ENCODE measurements at places on chromosomes 3 and 15.
A peak's percentile ranks its signal among the peaks of the same experiment; 100 is the strongest.

GRCh38 chr3:128094295-128095151 lies 29.1 kb downstream of the RUVBL1 start:
- DNase-seq = no peak

GRCh38 chr3:183378951-183379350 lies 49.5 kb downstream of the MCF2L2 start:
- DNase-seq = no peak

- DNase-seq = no peak
These were observed 804.1 kb upstream of the LMCD1 start for GRCh38 chr3:7697548-7697947.

DNA sequence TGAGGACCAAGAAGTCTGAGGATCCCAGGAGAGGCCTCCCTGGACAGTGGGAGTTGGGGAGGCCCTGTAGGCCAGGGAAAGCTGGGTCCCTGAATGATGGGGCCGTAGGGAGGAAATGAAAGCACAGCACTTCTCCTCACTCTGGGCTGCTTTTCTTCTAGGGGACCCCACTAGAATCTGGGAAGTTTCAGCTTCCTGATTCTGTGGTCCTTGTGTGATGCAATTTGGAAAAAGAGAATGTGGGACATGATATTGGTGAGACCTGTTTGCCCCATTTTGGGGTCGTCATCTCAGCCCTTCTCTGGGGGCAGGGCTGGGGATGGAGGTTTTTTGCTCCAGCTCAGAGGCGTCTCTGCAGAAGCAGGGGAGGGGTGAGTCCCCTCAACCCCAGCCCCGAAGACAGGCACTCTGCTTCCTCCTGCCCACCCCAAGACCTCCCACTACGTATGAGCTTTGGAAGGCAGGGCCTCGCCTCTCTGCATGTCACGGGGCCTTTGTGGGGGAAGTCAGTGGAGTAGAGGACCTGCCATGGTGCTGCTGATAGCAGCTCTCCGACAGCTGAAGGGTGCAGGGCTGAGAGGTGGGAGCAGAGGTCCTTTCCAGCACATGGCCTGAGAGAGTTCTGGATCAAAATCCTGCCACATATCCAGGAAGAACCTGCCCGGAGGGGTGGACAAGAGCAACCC lies 1.5 kb upstream of the SNX22 start:
- DNase-seq = no peak

DNA sequence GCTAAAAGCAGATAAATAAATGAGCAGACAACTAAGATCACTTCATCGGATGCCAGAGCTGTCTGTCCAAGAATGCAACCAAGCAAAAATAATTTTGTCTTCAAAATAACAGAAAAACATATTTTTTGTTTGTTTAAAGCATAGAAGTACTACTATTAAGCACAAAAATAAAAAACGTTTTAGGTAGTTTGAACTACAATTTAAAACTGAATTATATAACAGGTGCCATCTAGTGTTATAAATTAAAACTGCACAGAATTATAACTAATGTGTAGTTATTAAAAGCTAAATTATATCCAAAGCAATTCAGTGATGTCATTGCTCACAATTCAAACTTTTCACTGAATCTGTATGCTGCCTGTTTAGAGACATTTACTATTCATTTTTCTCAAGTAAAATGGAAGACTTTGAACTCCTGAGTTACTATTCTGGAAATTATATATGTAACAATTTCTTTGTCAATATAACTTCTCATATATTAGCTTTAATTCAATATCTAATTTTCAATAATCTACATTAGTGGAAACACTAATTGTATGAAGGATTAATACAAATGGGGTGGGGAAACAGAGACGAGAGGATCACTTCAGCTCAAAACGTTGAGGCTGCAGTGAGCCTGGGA lies 29.5 kb downstream of the LINS1 start:
- no peak for DNase-seq

DNA sequence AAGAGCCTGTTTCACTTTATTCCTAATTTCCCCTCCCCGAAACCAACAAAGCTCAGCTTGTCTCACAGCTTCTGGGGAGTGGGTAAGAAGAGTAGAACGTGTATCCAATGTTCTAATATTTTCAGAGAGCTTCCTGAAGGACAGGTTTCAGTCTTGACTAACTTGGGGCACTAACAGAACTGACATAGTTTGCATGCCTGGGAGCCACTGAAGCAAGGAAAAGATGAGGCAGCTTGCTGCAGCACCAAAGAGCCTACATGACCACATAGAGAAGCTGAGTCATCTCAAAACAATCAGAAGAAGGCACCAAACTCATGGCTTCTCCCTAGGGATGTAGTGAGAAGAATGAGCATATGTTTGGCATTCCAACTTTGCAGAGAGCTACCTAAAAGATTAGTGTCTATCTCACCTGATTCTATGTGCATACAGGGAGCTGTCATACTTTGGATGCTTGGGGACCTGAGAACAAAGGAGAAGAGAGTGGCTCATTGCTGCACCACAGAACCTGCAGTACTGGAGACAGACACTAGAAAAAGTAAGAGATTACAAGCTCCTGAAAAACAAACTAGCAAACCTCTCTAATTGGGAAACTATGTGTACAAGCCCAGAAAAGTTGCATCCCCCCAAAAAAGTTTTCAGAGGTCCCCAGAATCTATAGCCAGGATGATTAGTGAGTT lies 86.9 kb downstream of the DCLK3 start:
- no peak for DNase-seq

DNA sequence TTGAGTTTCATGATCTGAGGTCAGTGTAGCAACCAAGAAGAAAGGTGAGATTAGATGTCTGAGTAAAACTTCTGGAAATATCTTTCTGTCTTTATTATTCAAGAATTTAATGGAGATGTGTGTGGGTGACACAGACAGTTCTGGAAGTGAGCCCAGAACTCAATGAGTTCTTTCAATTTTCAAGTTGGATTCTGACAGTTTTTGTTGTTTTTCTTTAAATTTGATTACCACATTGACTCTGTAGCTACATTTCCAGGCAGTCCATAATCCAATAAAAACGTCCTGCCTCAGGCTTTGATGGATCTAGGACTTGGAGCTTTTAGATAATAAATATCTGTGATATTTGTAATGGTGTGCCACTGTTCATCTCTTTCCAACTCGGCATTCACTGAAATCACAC lies 3.9 kb upstream of the PARP14 start:
- no peak for DNase-seq

- peak; percentile 45 for DNase-seq
These were observed at the start of gene SPSB4 for GRCh38 chr3:141050576-141051442. Gene SPSB4 (plus strand): TSS chr3:141051347. CDS start chr3:141066105, 14,758 bp downstream.

GRCh38 chr3:112699436-112699978 lies 58.6 kb upstream of the CCDC80 start:
- DNase-seq = no peak

- no peak for DNase-seq
These were observed 137.9 kb downstream of the DNAJB8 start for GRCh38 chr3:128328546-128329458.

DNA sequence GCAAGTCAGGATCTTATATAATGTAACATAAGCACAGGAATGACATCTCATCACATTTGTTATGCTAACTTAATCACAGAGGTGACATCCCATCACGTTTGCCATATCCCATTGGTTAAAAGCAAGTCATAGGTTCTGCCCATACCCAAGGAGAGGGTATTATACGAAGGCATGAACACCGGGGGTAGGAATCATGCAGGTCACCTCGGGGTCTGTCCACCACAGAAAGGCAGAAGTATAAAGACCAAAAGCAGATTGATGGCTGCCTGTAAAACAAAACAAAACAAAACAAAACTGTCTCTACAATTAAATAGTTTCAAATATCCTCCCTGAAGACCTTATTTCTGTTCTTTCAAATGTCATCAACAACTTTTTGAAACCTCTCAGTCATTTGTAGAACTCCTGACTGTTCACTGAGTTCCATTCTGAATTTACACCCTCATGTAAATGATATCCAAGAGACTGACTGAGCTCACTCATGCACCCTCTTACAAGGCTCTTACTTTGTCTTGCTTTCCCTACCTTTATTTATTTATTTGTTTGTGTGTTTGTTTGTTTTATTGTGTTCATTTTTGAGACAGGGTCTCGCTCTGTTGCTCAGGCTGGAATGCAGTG lies 22.7 kb upstream of the ZNF639 start:
- no peak for DNase-seq

DNA sequence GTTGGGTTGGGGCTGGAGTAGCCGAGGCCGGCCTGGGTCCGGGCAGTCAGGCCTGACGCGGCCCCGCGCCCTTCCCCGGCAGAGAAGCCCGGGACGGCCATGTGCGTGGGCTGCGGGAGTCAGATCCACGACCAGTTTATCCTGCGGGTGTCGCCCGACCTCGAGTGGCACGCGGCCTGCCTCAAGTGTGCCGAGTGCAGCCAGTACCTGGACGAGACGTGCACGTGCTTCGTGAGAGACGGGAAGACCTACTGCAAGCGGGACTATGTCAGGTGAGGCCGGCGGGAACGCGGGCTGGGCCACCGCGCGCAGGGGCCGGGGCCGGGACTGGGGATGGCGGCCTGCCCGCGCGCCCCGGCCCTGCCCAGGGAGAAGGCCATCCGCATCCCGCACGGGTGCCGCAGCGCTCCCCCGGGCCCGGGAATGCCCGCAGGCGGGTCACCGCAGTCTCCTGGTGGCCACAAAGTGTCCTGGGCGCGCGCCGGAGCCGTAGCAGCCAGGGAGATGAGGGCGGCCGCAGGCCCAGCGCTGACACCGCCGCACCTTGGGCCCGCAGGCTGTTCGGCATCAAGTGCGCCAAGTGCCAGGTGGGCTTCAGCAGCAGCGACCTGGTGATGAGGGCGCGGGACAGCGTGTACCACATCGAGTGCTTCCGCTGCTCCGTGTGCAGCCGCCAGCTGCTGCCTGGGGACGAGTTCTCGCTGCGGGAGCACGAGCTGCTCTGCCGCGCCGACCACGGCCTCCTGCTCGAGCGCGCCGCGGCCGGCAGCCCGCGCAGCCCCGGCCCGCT lies 1.3 kb downstream of the ISL2 start:
- no peak for DNase-seq

- no peak for DNase-seq
These were observed 58.2 kb upstream of the CMTM8 start for GRCh38 chr3:32180141-32180784.

DNA sequence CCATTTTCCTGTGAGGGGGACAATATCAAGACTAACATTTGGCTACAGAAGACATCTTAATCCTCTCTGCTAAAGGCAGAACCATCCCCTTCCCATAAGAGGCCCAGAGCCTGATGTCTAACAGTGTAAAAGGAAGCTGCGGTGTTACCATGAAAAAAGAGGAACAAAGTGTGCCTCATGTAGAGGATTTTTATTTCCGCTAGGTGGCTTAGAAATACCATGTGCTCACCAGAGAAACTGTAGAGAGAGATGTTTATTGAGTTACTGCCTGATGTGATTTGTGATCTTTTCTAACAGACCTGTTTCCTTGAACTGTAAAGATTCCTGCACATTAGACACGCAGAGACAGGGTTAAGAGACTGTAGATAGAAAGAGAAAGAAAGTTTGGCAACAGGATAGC lies 22.0 kb downstream of the OR5H15 start:
- no peak for DNase-seq

- DNase-seq = no peak
These were observed 37.6 kb downstream of the TMCC1 start for GRCh38 chr3:129855832-129856419.
